ENCODE measurements at places on chromosomes 11 and 22.

- DNase-seq = no peak
Measured at GRCh38 chr22:39318507-39319283, 728 bp downstream of the RPL3 start.

- no peak for DNase-seq
Measured at GRCh38 chr11:64793271-64794160, 9.5 kb downstream of the MAP4K2 start.

GRCh38 chr22:39182478-39183030 lies 30.1 kb upstream of the CBX7 start:
- DNase-seq = no peak

DNA sequence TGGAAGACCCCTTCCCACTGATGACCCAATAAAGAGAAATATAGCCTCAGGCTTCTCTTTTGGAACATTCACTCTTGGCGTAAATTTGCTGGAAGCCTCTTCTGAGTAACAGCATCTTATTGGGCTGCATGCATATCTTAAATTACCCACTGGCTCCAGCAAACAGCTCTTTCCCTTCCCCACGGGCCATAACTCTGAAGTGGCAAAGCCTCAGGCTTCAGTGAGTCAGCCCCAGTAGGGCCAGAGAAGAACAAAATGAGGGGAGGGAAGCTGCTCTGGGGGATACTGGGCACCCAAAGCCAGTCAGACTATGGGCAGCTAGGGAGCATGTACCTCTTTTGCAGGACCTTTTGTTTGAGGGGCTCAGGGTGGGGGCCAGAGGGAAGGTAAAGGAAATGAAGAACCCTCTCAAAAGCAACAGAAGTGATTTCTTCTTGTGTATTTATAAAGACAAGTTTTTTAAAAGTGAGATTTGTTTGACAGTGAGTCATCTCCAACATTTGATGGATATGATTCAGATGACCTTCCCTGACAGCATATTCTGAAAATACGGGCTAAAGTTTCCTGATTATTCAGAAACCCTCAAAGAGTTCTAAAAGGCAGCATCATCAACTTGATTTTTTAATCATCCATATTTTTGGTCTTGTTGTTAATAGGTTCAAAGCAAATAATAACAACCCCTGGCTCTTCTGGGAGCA lies 203.4 kb downstream of the KIF18A start:
- DNase-seq = no peak

- no peak for DNase-seq
Measured at GRCh38 chr11:100830274-100830673, 143.2 kb downstream of the ARHGAP42 start.

Data from NCI-H526 treated with DMSO at 0.1 percent for 48 hours (cell line).